Left colon (tissue), 2 donors: ENCODE measurements at places on chromosomes 2 and 18.

DNA sequence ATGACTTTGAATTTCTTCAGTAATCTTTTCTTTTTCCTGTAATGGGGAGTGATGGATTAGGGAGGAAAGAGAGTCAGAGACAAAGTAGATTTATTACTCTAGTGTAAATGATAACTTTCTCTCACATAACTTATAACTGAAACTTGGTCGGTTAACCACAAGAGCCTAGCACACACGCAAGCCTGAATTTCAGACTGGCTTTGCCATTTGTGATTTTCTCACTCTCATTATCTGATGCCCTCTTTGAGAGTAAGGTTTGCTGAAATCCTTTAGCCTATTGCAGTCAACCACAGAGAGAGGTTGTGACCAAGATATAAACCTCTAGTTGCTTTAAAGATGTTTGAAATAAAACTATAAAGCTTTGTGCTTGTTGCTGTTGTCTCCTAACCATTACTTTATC is 117.9 kb upstream of the NETO1 start:
- DNase-seq, result no peak

DNA sequence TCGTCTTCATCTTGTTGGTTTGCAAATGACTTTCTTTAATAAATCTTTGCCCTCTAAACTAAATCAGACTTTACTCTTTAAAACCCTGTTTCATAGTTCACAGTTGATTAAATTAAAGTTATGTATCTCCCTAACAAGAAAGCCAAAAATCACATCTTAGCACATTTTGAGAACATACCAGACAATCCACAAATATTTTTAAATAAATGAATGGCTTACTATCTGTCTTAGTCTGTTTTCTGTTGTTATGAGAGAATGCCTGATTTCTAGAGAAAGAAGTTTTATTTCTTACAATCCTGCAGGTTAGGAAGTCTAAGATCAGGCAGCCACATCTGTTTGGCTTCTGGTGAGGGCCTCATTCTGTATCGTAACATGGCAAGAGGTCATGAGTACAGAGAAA is 1090.2 kb upstream of the PIK3C3 start:
- no peak for DNase-seq

- no peak for DNase-seq
These were observed 651 bp upstream of the STAM2 start for GRCh38 chr2:152176113-152176714.

- no peak for DNase-seq
These were observed 54.8 kb downstream of the MBD2 start for GRCh38 chr18:54169431-54170403.

DNA sequence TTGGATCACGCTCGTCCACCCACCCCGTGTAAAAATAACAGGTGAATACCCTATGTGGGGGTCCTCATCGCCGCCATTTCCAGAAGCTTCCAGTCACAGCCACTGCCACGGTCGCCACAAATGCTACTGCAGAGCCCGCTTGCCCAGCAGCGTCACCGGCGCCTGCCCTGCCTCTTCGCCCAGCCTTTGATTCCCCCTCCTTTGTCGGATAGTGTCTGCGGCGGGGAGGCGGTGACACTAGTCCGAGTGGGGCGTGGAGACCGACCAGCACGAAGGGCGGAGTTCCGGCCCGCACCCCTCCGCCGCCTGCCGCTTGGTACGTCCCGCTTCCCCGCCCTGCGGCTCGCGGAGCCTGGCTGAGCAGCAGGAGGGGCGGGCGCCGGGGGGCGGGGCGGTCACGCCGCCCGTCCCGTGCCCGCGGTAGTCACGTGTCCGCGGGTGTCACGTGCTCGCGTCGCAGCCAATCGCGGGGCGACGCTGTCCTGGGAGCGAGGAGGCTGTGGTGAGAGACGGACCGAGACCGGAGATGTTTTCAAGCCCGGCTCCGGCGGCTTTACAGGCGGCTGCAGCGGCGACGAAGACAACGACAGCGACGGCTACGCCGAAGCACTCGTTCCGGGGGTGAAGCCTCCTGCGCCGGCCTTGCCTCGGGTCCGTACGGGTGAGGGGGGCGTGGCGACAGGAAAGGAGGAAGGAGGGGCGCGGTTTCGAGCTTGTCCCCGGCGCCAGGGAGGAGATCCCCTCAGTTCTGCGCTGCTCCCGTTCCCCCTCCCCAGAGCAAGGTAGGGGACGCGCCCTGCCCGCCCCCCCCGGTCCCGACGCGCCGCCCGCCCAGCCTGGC is at the start of gene ANKRD12:
ANKRD12 (plus strand) TSS at position 467 of the 841 bp plus-strand sequence. CDS start 45,652 bp downstream, outside the sequence.
- DNase-seq, result peak; percentile 97

GRCh38 chr2:84031312-84032050 is 427.6 kb downstream of the SUCLG1 start:
- DNase-seq, result no peak

GRCh38 chr2:135904341-135904989 is 28.2 kb upstream of the MCM6 start:
- no peak for DNase-seq

DNA sequence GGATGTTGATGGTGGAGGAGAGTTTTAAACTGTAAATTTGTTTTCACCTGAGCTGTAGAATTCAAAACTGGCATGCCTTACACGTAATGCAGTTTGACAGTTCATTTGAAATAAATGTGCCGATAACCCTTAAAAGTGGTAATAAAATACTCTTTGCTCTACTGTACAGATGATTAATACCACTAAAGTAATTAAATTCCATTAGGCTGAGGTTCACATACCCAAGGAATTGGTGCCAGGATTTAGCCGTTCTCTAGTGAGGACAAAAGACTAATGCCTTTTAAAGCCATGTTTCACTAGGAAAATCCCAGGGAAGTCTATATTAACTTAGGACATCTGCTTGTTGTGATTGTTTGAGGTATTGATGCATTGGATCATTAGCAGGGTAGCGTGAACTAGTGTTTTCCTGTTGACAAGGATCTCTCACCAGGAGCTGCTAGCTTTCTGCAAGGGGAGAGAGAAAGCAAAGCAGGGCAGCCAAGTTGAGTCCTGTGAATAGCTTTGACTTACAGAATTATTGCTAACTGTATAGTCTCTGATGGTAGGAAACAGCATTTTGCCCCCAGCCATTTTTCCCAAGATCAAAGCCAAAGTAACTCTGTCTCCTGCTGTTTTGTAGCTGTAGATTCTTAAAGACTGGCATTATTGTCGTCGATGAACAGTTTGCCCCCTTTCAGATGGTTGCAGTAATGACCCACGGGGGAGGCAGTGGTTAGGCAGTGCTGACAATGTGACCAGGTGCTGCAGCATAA is 280.9 kb upstream of the FANCL start:
- DNase-seq, result no peak

DNA sequence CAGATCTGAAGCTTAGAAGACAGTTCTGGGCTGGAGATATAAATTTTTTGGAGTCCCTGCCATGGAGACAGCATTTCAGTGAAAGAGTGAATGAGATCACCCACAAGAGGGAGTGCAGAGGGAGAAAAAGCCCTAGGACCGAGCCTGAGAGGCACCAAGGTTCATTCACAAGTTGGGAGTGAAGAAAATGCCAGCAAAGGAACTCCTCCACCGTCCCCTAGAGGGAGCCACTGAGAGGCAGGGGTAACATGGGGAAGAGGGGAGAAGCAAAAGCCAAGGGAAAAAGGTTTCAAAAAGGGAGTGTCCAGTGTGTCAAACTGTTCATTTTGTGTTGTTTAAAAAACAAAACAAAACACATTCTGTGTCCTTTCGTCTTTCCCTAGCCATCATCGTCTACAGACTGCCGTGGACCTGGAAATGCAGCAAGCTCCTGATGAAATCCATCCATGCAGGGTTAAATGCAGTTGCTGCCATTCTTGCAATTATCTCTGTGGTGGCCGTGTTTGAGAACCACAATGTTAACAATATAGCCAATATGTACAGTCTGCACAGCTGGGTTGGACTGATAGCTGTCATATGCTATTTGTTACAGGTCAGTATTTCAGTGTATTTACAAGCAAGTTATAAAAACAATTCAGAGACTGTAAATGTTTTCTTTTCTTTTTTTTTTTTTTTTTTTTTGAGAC is 19.1 kb downstream of the CYBRD1 start:
- no peak for DNase-seq

GRCh38 chr2:1686784-1687105 is 57.6 kb downstream of the PXDN start:
- no peak for DNase-seq

GRCh38 chr18:9796935-9797549 is 88.7 kb upstream of the TXNDC2 start:
- no peak for DNase-seq

DNA sequence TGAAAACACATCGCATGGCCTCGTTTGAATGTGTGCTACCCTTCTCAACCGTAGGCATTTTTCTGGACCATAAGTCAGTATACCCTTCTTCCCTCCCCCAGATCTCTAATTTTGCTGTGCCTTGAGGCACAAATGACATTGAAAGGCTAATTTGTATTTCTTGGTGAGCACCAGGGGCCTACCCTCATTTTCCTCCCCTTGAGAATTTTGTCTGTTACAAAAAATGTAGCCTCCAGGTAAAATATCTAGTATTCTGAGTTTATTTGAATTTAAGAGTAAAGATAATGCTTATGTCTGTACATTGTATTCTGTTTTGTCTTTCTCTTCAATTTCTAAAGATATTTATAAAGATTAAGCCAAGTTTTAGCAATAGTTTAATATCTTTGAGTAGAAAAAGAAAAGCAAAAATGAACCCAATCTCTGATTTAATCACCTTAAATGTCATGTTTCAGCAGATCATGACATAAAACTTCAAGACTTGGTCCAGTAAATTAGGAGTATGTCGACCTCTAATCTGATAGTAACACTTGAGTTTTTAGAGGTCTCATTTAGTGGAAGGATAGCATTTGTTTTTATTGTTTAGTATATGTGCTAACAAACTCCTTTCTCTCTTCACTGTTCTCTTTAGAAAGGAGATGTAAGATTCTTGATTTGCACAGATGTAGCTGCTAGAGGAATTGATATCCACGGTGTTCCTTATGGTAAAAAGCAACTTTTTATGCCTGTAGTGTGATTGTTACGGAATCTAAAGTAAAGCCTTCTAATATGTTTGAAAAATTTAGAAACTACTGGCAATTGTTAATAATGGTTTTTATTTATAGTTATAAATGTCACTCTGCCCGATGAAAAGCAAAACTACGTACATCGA is 36.4 kb downstream of the DDX1 start:
- no peak for DNase-seq

DNA sequence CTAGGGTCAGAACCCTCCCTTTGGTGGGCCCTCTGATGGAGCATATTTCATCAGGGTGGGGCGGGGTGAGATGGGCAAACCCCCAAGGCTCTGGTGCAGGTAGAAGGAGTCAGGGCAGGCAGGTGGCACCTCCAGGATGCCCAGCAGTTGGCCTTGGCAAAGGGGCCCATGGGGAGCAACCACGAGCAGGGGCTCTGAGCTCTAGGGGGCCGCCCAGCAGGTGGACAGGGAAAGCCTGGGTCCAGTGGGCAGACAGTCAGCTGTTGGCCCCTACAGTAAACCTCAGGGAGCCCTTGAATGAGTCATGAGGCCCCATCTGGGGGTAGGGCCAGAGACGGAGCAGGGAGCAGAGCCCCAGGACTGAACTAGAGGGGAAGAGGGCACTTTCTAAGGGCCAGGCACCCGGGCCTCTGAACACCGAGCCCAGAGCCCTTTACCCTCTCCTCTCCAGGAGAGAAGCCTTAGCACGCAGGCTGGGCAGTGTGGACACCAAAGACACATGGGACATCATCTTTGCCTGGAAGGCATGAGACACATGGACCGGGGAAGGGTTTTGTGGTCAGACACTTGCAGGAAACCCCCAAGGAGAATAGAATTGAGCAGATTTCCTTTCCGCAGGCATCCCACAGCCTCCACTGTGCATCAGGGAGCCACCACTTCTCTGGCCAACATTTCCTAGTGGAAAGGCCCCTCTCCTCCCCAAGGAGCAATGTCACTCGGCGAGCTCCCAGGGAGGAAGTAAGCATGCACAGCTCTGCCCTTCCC is 257.3 kb downstream of the GLI2 start:
- no peak for DNase-seq

- DNase-seq, result no peak
These were observed 2.9 kb upstream of the SERPINB4 start for GRCh38 chr18:63646936-63647335.

DNA sequence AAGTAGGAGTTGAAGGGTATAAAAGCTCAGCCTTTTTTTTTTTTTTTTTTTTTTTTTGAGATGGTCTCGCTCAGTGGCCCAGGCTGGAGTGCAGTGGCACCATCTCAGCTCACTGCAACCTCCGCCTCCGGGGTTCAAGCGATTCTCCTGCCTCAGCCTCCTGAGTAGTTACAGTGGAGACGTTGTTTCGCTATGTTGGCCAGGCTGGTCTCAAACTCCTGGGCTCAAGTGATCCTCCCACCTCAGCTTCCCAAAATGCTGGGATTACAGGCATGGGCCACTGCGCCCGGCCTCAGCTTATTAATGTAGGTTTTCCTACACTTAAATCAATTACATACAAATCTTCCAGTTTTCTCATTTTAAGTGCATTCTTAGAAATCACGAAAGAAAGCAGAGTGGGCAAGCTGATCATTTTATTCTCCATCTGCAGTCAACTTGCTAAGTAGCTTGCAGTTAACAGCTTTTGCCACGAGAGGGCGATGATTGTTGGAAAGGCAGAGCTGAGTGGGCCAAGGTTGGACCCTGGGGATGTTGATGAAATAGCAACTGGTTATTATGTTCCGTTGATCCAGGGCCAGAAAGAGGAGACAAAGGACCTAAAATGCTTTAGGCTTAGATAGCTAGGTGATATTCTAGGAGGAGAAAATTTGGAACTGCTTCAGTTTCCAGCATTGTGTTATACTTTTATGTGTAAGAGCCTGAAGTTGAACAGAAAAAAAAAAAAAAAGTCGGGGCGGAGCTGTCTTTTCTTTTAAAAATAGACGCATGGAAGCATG is 234.4 kb upstream of the EPAS1 start:
- peak; percentile 80 for DNase-seq

DNA sequence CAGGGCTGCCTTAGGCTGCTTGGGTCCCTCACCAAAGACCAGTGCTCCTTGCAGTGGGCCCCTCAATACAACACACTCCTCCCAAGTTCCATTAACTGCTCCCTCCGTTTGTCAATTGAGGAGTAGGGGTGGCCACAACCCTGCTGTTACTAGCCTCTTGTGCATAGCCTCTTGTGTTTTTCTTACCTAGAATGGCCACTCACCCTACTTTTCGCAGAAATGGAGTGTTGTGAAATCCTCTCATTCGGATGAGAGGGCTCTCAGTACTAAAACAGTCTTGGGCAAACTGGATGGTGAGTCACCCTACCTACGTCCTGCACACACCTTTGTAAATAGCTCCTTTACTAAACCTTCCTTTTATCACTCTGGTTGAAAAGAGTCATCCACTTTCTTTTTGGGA is 253.9 kb downstream of the OSR1 start:
- no peak for DNase-seq

- DNase-seq, result no peak
These were observed 116.0 kb downstream of the COPS8 start for GRCh38 chr2:237201461-237202287.

DNA sequence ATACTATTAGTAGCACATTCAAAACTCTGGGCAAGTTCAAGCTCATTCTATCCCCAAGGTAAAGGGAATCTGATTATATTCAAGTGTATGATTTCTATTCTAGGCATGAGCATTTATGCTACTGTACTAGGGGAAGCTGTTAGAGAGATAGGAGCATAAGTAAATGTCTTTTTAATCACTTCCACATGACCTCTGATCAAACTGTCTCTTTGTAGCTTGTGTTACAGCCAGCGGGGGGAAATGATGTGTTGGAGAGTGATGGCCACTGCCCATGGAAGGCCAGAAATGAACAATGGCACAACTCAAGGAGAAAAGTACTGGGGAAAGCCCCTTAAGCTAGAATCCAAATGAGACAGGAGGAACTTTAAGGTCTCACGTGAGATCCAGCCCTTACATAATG is 894.9 kb upstream of the CDH2 start:
- no peak for DNase-seq
